ENCODE measurements at places on chromosomes 11 and 22.

- DNase-seq, result no peak
Measured at GRCh38 chr11:65858681-65859087, 704 bp upstream of the CFL1 start.

- no peak for DNase-seq
Measured at GRCh38 chr11:69413015-69413801, 68.3 kb upstream of the LINC01488 start.

- no peak for DNase-seq
Measured at GRCh38 chr11:2590965-2591754, 108.6 kb downstream of the KCNQ1OT1 start.

DNA sequence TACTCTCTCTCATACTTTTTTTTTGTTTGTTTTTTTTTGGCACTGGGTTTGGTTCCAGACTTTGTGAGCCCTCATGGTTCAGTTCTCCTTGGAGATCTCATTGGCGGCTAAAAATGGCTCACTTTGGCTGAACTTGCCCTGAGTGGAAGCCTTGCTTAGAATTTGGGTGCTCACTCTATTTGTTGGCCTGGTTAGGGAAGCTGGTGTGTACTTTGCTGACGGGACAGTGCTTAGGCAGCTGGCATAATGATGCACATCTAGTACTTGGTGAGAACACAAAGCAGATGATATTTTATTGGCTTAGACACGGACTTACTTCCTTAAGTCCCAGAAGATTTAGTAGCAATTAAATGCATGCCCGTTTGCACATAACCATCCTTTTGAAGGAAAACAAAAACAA is 66.5 kb upstream of the GRAMD1B start:
- DNase-seq, result no peak

DNA sequence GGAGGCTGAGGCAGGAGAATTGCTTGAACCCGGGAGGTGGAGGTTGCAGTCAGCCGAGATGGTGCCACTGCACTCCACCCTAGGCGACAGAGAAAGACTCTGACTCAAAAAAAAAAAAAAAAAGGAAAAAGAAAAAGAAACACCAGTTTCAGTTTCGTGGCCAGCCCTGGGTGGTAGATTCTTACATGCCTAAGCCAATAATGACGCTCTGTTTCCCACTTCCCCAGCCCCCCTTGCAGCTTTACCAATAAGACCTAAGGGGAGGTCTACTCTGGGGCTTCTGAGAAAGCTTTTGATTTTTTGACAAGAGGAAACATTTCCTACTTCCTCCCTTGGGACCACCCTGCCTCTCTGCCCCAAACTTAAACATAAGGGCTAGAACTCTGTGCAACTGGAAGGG is 30.0 kb upstream of the PTPRJ start:
- DNase-seq, result no peak

GRCh38 chr11:6203327-6203726 is 2.0 kb upstream of the C11orf42 start:
- no peak for DNase-seq

GRCh38 chr11:8832571-8833260 is 78.3 kb upstream of the AKIP1 start:
- no peak for DNase-seq

DNA sequence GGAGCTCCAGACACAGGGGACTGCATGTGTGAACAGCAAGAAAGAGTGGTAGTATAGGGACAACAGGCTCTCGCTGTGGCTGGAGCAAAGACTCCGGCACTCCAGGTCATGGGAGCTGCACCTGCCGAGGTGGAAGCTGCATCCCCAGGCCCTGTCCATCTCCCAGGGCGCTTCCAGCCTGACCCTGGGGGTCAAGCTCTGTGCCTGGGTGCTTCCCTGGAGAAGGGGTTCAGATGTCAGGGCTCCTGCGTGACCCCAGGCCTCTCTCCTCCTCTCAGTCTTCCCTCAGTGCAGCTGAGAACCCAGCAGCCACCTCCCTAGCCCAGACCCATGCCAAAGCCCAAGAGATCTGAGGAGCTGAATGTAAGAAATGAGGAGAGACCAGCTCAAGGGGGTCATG is 3.4 kb downstream of the TMPRSS4 start:
- no peak for DNase-seq

DNA sequence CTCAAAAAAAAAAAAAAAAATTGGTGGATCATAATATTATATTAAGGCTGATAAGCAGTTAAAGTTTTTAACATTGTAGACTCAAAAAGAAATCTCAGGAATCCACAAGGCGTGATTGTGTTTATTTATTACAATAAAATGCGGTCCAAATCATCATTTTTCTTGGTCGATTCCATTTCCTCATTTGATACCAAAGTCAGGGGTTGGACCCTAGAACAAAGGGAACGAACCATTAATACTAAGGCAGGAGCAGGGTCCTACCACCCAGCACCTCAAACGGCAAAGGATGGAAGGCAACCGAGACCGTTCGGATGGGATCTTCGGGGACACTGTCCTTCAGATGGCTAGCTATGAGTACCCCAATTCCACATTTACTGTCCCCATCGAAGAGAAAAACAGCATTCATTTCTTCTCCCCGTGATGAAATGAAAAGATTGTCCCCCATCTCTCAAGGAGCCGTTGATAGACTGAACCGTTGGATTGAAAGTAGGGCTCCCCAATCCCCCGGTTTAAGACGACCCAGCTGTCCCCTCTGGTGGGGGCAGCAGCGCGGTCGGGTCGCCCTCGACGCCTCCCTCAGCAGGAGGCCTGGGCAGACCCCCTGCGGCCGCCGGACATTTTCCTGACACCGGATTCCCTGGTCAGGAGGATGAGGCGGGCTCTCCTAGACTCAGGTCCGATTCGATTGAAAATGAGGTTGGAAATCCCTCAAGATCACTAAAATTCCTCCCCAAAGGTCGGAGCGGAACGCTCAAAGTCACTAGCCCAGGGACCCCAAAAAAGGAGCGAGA is 607 bp downstream of the DMC1 start:
- no peak for DNase-seq

- peak; percentile 67 for DNase-seq
Measured at GRCh38 chr11:47179655-47179991, 2.9 kb upstream of the ARFGAP2 start.

DNA sequence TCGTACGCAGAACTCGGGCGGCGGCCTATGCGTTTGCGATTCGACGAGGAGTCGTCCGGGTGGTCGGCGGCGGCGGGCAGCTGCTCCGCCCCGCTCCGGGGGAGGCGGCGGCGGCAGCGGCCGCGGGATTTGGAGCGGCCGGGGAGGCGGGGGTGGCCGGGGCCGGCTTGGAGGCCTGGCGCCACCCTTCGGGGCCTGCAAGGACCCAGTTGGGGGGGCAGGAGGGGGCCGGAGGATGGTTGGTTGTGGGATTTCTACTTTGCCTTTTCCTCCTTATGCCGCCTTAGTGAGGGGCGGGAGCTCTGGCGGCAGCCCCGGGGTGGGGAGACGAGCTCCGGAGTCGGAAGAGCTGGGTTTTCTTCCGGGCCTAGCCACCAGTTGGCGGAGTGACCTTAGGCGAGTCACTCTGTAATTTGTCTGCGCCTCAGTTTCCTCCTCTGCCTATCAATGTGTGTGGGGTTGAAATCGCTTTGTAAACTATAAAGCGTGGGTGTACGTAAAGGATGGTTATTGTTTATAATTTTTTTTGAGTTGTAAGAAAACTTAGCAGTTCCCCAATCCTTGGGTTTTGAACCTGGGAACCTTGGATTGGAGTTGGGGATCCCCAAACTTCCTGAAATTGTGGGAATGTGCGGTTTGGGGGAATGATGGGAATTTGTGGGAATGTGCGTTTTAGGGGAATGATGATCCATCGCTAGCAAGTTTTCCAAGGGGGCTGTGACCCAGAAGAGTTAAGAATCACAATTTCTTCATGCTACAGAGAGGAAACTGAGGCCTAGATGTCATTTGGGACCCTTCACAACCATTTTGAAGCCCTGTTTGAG is 679 bp downstream of the TUG1 start:
- DNase-seq, result peak; percentile 38

- no peak for DNase-seq
Measured at GRCh38 chr11:131792243-131792642, 421.8 kb downstream of the NTM start.

GRCh38 chr11:121336279-121336937 is 43.8 kb downstream of the SC5D start:
- DNase-seq, result peak; percentile 53

DNA sequence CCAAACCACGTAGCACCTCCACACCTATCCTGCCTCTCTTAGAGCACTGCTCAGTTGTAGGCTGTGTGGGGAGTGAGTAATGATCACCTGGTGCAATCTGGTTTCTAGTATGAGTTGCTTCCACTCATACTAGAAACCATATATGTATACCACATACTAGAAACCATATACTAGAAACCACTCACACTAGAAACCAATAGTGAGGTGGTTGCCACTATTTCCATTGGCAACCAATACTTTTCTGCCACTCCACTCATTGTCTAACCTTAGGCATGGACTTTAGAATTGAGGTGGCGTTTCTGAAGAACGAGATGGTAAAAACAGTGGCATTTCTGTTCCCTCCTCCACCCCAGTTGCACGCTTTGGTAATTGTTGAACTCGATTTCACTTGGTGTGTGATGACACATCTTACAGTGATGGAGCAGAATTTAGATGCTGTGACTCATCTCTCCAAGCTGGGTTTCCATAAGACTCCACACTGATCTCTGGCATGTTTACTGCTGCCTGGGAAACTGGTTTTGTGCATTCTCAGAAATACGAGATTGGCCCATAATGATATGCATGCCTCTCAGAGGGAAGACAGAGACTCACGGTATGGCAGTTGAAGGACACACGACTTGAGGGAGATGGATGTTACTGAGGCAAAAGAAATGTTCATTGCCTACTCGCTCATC is 82.9 kb downstream of the KIRREL3 start:
- DNase-seq, result no peak

DNA sequence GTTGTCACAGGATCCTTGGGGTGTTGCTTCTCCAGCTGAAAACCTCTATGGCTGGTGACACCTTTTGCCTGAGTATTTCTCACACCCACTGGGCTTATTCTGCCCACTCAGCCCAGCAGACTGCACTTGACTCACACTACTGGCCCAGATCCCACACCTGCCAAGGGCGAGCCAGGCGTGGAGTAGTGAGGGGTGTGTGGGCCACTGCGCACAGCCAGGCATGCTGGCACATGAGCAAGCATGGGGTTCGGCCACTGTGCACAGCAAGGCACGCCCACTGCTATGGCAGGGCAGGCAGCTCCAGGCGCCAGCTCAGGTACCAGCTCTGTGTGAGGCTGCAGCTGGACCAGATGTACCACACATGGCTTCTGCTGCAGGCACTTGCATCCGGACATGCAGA is 116.5 kb upstream of the MTNR1B start:
- no peak for DNase-seq

DNA sequence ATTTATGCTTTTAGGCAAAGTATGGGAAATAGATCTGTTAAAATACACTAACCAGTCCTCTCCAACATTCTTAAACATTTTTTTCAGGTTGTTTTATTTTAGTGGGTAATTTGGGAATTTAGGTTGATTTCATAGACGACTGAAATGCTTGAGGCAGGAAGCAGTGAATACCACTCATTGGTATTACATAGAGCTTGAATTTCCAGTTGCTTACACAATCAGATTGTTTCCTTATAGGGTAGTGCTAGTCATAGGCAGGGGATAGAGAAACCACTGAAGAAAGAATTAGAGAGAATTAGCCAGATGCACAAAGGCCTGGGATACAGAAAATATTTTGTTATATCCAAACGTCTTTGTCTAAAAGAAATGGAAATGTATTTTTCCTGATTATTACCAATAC is 23.9 kb upstream of the LYVE1 start:
- DNase-seq, result no peak

GRCh38 chr11:29183301-29183700 is 833.5 kb downstream of the KCNA4 start:
- DNase-seq, result no peak

- no peak for DNase-seq
Measured at GRCh38 chr11:74611369-74611861, 19.0 kb downstream of the POLD3 start.

GRCh38 chr11:63536669-63537292 is at the start of gene PLAAT4:
Gene PLAAT4 (plus strand): TSS chr11:63536808. CDS start chr11:63536869, 61 bp downstream.
- DNase-seq, result no peak

- DNase-seq, result no peak
Measured at GRCh38 chr22:37747715-37748100, 50.9 kb downstream of the TRIOBP start.

- no peak for DNase-seq
Measured at GRCh38 chr11:100624346-100624745, 62.7 kb upstream of the ARHGAP42 start.

DNA sequence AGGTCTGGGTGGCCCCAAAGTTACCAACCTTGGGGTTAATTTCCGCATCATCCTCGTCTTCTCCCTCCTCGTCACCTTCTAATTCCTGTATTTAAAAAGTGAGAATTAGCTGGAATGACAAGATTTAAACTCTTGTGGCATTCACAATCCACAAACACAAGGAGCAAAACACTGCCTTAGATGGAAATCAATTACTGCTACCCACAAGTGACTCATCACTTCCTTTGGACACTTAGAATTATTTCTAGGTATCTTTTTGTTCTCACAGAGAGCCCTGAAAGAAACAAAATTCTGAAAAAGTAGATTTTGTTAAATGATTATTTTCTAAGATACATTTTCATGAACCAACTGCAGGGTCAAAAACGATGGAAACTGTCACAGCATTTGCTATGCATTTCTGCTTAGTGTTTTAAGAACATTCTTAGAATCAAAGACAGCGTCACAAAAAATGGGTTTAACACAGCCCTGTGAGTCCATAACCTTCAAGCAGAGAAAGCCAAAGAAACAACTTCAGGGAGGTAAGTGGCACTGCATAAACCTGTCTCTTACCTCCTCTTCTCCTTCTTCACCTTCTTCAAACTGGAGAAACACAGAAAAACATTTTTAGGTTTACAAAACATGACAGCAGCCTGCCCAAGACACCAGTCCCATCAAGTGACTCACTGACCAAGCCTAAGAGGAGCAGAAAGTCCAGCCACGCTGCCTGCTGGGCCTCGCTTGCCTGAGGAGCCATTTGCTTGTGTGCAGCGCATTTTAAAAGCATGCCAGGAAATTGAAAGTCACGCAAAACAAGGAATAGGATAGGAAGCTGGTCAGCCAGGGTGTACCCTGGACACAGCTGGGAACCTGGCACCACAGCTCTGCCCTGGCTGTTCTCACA is 22.3 kb upstream of the PHLDA2 start:
- DNase-seq, result no peak

- no peak for DNase-seq
Measured at GRCh38 chr11:4039011-4039410, 55.6 kb upstream of the RRM1 start.

Data from HL-60 (cell line).